A673 (cell line): ENCODE measurements at places on chromosomes 5 and 9.

DNA sequence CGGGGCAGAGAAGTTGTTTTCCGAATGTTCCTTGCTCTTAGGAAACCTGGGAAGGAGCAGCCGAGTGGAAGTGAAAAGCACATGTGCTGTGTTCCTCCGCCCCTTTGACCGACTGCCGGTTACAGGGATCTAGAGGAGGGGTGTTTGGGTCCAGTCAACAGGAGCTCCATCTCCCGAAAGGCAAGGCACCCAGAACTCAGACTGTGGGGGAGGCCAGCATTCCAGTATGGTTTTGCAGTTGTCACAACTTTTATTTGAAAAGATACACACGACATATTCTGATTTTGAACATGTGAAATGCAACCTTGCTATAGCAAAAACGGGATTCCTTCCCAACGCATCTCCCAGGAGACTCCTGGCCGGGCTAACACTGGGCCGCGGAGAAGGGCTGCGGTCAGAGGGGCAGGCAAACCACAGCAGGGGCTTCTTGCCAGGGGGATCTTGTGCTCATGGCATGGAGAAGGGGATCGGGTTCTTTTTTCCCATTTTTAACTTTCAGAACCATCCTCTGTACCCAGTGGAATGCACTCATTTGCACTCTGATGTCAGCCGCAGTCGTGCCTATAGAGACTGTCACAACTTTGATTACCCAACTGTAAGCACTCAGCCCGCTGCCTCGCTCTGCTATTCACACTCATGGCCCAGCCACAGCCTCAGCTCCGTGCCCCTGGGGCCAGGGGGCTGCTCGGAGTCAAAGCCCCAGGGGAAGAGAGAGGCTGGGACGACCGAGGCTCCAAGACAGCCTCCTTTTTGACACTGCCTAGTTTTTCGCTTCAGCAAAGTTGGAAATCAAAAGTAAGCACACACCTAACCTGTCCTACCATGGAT, 3.9 kb downstream of the QRFP start:
- DNase-seq, result no peak

DNA sequence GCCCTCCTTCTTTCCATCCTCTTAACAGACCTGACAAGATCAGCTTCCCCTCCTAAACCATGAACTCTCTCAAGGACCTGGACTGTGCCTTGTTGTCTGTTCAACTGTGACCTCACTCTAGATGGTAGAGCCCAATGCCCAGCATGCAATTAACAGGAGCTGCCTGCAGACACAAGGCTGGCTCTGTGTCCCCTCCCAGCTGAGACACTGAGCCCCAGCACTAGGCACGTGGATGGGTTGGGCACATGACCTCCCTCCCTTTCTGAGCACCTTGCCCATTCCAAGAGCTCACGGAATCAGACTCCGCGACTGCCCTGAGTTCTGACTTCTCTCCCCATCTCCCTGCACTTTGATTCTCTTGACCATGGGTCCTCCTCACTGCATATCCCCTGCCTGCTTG, 93.5 kb upstream of the LRRTM2 start:
- no peak for DNase-seq

DNA sequence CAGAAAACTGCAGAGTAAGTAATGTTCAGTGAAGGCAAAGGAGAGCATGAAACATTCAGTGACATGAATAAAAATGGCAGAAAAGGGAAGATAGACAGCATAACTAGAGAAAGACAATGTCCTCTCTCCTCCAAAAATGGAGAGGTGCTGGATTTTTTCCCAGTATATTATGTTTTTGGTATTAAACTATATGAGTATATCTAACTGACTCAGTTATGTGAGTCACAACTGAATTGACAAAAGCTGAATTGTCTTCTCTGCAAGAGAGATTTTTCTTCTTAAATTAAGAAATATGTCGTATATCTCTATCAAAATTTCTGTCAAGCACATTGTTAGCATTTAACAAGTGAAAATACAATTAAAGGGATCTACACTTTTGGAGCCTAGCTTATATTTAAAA, 375.1 kb downstream of the CHSY3 start:
- DNase-seq, result no peak

GRCh38 chr9:18330401-18331309, 143.3 kb upstream of the ADAMTSL1 start:
- no peak for DNase-seq

- DNase-seq, result no peak
Observed at GRCh38 chr5:161152415-161152940, 300.5 kb upstream of the ATP10B start.

DNA sequence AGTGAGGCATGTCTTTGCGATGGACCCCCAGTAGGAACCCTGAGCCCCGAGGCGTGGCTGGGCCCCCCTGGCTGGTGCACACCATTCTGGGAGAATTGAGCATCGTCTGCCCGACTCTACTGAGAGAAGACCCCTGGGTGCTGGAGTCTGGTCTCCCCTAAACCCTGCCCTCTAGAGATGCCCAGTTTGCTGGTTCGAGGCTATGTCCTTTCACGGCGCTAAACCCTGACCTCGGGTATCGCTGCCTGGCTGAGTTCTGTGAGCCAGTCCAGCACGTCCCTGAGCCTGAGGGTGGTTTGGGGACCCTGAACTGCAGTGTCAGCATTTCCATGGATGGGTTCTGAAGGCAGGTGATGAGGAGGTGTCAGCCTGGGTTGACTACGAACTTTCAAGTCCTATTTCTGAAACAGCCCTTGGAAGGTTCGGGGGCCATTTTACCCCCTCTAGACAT, 128.8 kb downstream of the RXRA start:
- no peak for DNase-seq

DNA sequence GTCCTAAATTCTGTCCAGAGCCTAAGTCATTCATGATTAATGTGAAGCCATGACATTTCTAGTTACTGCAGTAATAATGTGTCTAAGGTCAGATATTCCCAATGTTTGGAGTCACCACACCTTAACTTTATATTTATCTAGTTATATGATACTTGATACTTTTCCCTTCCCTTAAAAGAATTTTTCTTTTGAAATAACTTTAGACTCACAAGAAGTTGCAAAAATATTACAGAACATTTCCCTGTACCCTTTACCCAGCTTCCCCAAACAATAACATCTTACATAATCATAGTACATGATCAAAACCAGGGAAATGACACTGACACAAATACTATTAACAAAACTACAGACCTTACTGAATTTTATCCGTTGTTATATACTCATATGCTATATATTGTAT, 150.0 kb upstream of the GNA14 start:
- DNase-seq, result no peak

- no peak for DNase-seq
Observed at GRCh38 chr5:33223563-33224284, 217.0 kb upstream of the TARS1 start.

DNA sequence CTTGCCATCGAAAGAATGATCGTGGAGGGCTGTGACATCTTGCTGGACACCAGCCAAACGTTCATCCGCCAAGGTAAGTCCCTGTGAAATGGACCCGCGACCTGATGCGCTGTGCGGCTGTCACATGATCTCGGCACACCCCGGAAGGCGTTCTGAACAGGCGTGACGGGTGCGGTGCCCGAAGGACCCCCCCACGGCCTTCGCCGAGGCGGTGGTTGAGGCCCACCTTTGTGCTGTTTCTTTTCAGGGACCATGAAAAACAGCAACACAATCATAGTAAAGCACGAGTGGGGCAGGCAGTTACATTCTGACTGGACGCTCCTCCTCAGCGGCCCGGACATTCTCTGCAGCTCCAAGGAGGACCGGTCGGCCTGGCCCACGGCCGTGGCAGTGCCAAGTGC, 126.7 kb downstream of the RASGRF2 start:
- DNase-seq, result no peak

GRCh38 chr5:57677235-57677634, 194.6 kb upstream of the ACTBL2 start:
- no peak for DNase-seq

- DNase-seq, result peak; percentile 56
Observed at GRCh38 chr5:132260714-132261551, 3.4 kb downstream of the PDLIM4 start.

- no peak for DNase-seq
Observed at GRCh38 chr9:109369285-109369684, 48.4 kb upstream of the EPB41L4B start.

GRCh38 chr9:86301686-86302085, 19.3 kb upstream of the ISCA1 start:
- peak; percentile 48 for DNase-seq

- DNase-seq, result no peak
Observed at GRCh38 chr5:65151614-65152013, 330.1 kb downstream of the ADAMTS6 start.

DNA sequence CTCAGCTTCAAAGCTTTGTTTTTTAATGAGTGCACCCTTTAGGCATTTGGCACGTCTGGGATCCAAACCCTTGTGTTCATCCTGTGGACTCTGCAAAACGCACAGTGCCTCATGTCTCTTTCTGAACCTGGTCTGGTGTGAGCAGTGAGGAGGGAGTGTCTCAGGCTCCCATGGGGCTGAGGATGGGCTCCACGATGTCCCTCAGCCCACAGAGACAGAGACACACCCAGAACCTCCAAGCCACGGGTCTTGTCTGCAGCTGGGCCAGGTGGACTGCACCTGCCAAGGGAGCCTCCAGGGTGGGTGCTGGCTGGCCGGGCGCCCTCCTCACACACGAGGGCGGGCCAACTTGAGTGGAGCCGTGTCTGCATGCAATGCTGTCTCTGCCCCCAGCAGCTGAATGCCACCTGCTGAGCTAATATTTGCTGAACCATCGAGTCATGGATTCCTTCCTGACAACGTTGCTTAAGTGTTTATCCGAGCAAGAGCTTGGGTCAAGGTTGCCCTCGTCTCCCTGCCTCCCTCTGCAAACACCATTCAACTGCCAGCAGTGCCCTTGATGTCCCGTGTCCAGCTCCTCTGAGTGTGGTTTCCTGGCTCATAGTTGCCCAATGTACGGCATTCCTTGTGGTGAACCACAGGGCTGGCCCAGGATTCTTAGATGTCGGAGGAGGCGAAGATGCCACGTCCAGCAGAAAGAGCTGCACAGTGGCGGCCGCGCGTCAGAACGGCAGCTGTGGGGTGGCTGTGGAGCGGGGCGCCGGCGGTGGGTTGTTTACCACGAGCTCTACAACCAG, 31.4 kb upstream of the LPCAT1 start:
- DNase-seq, result no peak

GRCh38 chr5:91707521-91707841, 324.4 kb upstream of the ARRDC3 start:
- no peak for DNase-seq

DNA sequence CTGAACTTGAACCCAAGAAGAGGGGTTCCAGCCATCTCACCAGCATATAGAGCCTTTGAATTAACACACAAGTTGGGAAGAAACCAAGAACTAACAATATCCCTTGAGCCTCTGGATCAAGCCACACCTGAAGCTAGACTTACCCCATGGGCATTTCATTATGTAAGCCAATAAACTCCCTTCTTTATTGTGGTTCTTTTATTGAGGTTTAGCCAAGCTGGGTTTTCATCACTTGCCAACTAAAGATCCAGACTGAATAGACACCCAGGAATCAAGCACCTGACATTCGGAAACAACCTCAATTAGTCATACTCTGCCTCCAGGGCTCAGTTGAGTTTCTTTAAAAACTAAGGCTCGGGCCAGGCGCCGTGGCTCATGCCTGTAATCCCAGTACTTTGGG, 226.7 kb downstream of the AGTPBP1 start:
- no peak for DNase-seq

DNA sequence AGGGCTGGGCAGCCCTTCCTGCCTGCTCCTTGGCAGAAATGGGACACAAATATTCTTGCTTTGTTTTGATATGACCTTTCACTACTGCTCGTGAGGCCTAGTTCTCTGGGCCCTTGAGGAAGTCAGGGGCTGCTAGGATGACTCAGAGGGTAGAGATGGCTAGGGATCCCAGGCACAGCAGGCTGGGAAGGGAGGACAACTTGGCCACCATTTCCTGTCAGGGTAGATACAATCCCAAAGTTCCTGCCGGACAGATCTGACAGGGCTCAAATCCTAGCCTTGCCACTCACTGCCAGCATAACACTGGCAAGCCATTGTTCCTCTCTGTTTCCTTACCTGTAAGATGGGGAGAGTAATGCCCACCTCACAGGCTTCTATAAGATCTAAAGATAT, 31.7 kb upstream of the MEIKIN start:
- no peak for DNase-seq

DNA sequence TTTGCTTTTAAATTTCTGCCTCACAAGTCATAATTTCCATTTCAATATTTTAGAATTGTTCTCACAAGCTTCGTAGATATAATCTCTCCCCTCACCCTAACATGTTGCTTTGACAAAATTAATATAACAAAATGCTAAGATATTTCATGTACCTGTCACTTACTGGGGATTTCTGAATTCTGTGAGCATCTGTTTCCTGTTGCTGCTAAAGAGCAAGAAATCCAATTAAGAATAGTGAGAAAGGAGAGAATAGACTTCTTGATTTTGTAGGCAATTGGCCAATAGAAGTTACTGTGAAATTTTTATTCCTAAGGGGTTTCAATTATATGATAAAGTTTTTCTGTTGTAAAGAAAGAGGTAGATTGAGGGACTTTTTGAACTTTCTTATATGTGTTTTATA, 796.5 kb upstream of the ARRDC3 start:
- peak; percentile 76 for DNase-seq
